ENCODE measurements at places on chromosomes 6 and 20. TPM values are rescaled to one million over a fixed set of nuclear protein-coding genes. Genes with fewer than 3 reads are reported as not detected.

SLC17A2 gene
- total RNA-seq = not detected

- no peak for DNase-seq
Observed at GRCh38 chr20:54276577-54277169, 68.8 kb downstream of the PFDN4 start.

GRCh38 chr6:43709654-43710303 lies 22.2 kb upstream of the MRPS18A start:
- DNase-seq = no peak

DNA sequence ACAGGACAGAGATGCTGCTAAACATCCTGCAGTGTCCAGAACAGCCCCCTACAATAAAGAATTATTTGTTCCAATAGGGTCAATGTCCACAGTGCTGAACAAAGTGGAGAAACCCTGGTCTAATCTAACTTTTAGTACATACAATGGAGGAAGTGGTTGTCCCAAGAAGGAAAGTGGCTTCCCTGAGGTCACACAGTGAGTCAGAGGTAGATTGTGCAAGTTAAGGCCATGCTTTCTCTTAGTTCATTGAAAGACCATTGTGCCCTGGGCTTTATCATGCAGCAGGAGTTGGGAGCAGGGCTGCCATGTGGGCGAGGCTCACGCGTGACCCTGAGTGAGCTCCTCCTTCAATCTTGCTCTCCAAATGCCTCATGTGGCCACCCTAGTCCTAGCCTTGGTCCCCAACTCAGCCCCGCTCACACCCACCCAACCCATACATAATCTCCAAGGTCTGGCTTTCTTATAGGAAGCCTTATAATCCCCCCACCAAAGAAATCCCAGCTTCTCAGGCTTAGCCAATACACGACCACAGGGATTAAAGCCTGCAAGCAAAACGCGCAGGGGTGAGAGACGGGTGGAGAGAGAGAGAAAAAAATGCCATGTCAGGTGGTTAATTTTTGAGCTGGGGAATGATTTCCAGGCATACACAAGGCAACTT lies 19.9 kb downstream of the SLC13A3 start:
- no peak for DNase-seq

GRCh38 chr6:79670789-79671188 lies 39.7 kb downstream of the SH3BGRL2 start:
- DNase-seq = no peak
